M059J (cell line): ENCODE measurements at places on chromosomes 3 and 15.

GRCh38 chr3:160381470-160381869 is 17.6 kb downstream of the IFT80 start:
- peak; percentile 27 for DNase-seq

DNA sequence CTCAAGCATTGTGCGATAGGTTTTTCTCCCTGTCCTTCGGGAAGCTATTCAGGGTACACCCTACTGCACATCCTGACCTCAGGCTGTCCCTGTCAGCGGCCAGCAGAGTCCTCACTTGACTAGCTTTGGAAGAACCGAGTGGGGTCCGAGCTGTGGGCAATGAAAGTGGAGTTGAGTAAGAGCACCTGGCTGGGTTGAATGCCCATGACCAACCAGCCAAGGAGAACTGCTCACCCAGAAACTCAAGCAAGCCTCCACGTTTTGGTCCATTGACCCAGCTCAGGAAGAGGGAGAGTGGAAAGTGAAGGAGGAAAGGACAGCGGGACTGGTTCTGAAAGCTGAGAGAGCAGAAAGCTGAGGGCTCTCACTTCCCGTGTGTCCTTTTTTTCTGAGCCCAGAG is 36.0 kb upstream of the HDGFL3 start:
- no peak for DNase-seq

GRCh38 chr3:51887620-51888019 is 12.2 kb upstream of the IQCF5 start:
- no peak for DNase-seq

GRCh38 chr15:66955871-66956585 is 109.4 kb upstream of the SMAD3 start:
- DNase-seq = peak; percentile 88

- peak; percentile 56 for DNase-seq
Measured at GRCh38 chr3:98733053-98733811, 29.9 kb upstream of the ST3GAL6 start.

DNA sequence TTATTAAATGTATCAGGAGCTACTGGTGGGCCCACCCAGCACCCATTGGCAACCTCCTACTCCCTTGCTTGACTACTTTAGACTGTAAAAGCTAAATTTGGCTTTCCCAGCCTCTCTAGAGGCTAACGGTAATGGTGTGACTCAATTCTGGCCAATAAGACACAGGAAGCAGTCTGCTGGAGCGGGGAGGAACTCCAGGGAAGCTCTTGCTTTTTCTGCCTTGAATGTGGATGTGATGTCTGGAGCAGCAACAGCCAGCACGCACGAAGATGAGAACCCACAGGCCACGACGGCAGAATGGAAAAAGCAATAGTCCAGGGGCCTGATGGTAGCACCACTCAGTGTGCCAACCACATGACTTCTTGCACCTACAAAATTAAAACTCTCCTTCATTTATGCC is 39.9 kb downstream of the RAB6B start:
- peak; percentile 28 for DNase-seq

- no peak for DNase-seq
Measured at GRCh38 chr3:51276046-51276445, 109.0 kb upstream of the MANF start.

DNA sequence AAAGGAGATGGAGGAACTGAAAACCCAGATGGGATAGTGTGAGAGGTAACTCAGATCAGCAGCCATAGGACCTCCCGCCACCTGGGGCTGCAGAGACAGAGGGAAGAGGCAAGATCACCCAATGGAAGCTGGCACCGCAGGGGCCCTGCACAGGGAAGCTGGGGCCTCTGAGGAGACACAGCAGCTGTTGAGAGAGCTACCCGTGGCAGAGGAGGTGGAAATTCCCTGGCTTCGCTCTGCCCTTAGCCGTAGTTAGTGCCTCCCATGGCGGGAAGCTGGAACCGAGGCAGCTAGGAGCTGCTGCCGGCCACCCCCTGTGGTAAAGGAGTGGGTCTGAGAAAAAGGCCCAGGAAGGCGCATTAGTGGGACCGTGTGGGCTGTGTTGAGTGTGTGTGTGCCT is 18.0 kb upstream of the PLXNA1 start:
- DNase-seq = no peak

DNA sequence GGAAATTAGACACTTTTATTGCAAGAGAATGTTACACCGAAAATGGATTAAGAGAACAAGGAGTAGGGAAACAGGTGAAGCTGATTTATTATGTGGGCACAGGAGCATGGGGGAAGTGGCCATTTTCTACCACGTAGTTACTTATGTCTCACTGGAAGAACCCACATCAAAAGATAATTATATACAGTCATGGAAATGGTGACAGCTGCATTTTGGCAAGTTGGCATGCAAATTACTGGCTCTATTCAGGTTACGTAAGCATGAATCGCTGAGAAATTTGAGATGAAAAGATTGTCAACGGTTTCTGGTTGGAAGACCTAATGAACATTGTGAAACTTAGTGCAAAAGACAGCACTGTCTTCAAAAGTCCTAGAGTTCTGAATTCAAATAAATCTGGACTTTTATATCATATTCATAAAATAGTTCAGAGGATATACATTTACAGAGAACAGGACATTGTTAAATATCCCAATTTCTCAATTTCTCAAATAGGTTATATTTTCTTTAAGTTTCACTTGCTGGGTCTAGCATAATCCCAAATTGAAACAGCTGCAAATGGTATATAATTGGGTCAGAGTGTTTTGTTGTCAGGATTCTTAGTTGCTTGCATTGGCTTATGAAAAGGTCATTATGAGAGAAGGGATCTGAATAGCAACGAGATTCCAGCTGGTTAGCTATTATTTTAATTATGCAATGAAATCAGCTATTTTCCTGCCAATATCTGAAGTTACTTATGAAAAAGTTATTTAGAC is 567.8 kb downstream of the ZPLD1 start:
- DNase-seq = peak; percentile 69

GRCh38 chr3:102682741-102683140 is 247.9 kb downstream of the ZPLD1 start:
- no peak for DNase-seq

DNA sequence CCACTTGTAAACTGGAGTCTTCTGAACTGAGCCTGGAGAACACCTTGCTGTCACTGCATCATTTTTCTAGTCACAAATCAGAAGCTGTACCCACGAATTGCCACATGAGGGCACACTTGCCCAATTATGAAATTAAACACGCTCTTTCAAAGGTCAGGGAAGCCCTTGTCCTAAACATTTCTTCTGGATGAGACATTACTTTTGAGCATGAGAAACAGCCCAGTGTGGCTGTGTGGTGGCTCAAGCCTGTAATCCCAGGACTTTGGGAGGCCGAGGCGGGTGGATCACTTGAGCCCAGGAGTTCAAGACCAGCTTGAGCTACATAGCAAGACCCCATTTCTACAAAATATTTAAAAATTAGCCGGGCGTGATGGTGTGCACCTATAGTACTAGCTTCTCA is 27.5 kb upstream of the CFAP161 start:
- DNase-seq = peak; percentile 76

GRCh38 chr15:47746516-47746915 is 29.2 kb downstream of the SEMA6D start:
- no peak for DNase-seq
